Activated CD4-positive, alpha-beta T cell treated with anti-CD3 and anti-CD28 coated beads, Interleukin-2, amount 50 U/mL, for 16 hours (primary cell): ENCODE measurements at places on chromosomes 13 and 19.
A peak's percentile ranks its signal among the peaks of the same experiment; 100 is the strongest.

DNA sequence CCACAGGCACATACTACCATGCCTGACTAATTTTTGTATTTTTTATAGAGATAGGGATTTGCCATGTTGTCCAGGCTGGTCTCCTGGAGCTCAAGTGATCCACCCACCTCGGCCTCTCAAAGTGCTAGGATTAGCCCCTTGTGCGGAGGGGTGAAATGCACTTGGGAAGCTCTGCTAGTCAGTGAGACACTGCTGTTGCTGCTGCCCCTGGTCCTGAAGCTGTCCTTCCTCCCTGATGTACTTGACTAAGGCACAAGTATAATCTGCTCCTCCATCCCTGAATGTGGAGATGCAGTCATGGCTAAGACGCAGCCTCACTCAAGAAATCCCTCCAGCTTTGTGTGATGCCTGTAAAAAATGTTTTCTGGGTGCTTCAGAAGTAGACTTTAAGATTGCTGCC is 124.5 kb downstream of the KCTD15 start:
- DNase-seq: no peak

DNA sequence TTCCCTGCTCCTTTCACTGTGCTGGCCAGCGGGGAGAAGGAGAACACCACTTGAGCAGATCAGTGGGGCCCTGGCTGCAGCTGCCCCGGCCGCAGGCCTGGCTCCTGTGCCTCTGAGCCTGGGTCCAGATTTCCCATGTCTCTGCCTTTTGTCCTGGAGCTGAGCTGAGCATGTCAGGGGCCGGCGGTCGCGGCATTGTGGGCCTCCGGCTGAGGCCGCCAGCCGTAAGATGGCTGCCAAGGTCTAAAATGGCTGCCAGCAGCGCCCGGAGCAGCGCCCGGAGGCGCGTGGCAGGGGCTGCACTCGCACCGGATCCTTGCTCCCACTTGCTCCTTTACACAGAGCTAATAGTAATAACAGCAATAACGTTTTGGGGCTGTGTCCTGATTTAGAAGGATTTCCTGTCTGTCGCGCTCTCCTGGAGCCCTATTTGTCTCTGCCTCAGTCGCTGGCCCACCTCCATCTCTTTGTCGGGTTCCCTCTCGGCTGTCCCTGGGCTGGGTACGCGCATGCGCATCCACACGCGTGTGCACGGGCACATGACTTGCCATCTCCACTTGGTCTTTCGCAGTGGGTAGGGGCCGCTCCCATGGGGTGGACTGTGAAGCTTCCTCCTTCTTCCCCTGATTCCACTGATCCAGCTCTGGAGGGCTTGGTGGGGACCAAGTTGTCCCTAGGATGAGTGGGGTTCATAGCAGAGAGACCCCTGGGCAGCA is 32.1 kb downstream of the LYL1 start:
- DNase-seq: no peak

DNA sequence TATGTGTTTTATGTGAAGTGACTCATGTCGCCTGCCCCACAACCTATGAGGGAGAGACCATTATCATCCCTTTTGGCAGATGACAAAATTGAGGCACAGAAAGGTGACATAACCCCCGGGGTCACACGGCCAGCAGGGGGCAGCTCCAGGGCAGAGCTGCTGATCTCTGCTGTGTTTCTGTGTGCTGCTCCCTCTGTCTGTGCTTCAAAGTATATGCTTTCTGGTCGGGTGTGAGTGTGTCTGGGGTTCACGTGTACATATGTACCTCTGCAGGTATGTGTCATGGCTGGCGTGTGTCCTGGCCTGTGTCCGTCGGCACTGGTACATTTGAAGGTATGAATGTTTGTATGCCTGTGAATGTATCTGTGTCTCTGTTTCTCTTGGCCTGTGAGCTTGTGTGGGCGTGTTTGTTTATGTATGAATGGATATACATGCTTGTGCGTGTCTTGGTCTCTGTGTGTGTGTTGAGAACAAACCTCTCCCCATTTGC is 7.1 kb downstream of the LIPE start:
- peak; percentile 83 for DNase-seq

- no peak for DNase-seq
These were observed 184.7 kb downstream of the LACC1 start for GRCh38 chr13:44064357-44064756.

- no peak for DNase-seq
These were observed 2.4 kb downstream of the LNX2 start for GRCh38 chr13:27617881-27618321.

- DNase-seq: no peak
These were observed 120.0 kb upstream of the RFC3 start for GRCh38 chr13:33697926-33698325.

DNA sequence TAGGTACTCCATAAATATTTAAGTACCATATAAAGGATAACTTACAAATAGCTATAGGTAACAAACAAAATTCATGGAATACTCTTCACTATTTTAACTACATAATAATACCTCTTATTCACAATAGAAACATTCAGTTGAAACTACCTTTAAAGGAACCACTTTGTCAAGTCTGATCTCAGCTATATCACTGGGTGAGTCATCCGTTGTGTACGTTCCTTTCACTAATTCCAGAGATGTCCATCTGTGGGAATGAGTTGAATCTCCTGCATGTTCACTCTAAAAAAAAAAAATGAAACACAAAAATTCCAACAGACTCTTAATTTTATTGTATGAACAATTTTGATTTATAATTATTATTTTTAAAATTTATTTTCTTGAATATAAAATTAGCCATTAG is 149.4 kb upstream of the FBXL3 start:
- no peak for DNase-seq

- no peak for DNase-seq
These were observed 50.7 kb upstream of the SERP2 start for GRCh38 chr13:44322928-44323327.
